ENCODE measurements at places on chromosomes 3 and 15.

DNA sequence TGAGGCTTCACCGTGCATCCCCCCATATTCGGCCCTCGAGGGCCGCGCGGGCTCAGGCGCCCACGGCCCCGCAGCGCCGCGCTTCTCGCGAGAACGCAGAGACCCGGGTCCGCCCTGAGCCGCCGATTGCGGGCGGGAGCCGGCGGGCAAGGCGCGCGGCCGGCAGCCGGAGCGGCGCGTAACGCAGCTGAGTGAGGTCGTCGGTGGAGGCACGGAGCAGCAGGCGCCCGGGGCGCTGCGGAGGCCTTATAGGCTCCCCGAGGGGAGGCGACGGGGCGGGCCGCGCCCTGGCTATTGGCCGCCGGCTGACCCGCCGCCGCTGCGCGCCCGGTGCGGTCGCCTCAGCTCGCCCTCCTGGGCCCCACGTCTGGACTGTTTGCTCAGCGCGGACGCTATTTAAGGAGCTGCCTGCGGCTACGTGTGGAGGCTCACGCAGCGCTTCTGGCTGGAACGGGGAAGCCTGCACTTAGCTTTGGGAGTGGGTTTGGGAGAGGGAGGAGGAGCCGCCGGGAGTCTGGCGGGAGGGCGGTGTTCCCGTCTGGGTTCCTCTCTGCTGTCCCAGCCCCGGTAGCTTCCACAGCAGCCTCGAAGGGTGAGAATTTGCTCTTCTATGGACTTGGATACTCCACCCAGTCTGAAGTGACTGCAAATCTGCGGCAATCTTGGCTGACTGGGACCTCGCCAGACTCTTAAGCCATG is at the start of gene PLOD2:
PLOD2 (minus strand) TSS at position 221 of the 699 bp plus-strand sequence; CDS start at position 26, 195 bp downstream.
- DNase-seq, result peak; percentile 68

DNA sequence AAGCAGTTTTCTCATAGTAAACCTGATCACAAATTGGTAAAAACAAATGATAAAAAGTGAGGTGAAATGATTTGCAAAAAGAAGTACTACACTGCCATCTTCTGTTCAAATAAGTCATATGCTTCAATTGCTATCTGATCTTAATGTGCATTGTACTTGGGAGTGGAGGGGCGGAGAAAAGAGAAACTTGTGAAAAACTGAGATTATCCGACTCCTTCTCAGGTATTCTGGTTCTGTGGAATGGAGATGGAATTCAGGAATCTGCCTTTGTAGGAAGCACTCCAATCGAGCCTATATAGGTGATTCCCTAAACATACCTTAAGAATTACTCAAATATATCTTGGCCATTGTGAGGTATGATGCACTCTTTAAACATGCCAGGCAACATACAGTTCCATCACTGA is 180.6 kb downstream of the CHL1 start:
- DNase-seq, result no peak

- DNase-seq, result no peak
These were observed 58.9 kb downstream of the TMEM108 start for GRCh38 chr3:133096900-133097613.

GRCh38 chr3:45761831-45762230 is 34.5 kb downstream of the SLC6A20 start:
- DNase-seq, result no peak

GRCh38 chr3:48985831-48986376 is 4.1 kb upstream of the P4HTM start:
- no peak for DNase-seq

- no peak for DNase-seq
These were observed 20.8 kb downstream of the NBEAL2 start for GRCh38 chr3:47000198-47000815.

DNA sequence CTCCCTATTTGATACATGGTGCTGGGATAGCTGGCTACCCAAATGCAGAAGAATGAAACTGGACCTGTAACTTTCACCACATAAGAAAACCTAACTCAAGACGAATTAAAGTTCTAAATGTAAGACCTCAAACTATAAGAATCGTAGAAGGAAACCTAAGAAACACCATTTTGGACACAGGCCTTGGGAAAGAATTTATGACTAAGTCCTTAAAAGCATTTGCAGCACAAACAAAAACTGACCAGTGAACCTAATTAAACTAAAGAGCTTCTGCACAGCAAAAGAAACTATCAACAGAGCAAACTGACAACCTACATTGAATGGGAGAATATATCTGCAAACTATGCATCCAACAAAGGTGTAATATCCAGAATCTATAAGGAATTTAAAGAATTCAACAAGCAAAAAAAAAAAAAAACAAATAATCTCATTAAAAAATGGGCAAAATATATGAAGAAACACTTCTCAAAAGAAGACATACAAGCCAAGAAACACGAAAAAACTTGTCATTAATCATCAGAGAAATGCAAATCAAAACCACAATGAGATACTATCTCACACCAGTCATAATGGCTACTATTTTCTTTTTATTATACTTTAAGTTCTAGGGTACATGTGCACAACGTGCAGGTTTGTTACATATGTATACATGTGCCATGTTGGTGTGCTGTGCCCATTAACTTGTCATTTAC is 37.0 kb downstream of the HDGFL3 start:
- DNase-seq, result no peak

Measured in nucleus accumbens (tissue), 56 donors.